ENCODE measurements at places on chromosomes 2 and 18. TPM values are rescaled to one million over a fixed set of nuclear protein-coding genes. Genes with fewer than 3 reads are reported as not detected.

Gene PAX8
- total RNA-seq, result 0.28 TPM

Gene SUPT7L
- 16.7 TPM for total RNA-seq

Gene PHLPP1
- total RNA-seq, result 3.6 TPM

GRCh38 chr2:65999103-65999502, 435.8 kb upstream of the MEIS1 start:
- no peaks in the 10 kb centered on the region for H3K27me3 ChIP-seq
- H3K27ac ChIP-seq, result no peak overlapping the region
- no peaks in the 10 kb centered on the region for H3K36me3 ChIP-seq
- DNase-seq, result no peak

Gene CCDC178
- total RNA-seq, result not detected

DNA sequence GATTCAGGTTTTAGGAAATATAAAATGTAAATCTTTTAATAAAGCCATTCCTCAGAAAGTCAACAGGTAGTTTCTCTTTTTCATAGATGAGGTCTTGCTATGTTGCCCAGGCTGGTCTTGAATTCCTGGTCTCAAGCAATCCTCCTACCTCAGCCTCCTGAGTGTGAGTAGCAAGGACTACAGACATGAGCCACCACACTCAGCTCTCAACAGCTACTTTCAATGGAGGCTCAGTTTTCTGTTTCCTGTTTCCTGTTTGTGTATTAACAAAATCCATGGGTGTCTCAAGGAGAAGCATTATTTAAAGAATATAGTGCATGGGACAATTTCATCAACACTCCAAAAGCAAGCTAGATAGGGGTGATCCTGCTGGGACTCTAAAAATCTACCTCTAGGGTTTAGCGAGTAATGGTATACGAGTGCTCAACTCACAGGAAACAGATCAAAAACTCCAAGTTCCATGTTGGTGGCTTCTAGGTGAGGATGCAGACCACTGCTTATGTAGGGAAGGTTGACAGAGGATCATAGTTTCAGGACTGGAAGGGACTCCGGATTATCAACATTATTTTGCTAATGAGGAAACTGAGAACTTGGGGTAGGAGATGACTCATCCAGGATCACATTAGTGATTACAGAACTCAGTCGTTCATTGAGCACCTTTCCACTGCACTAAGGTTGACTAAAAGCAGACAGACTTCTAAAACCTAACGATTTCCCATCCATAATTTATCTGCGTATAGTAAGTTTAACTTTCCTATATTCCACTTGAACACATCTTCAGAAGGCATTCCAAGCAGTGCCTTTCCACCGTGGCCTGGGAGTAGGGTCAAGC, 61.7 kb upstream of the WIPF1 start:
- H3K4me1 ChIP-seq, result peaks cover 6% of the 10 kb centered on the region
- H3K4me3 ChIP-seq, result no peak overlapping the region
- no peak overlapping the region for H3K27ac ChIP-seq
- no peak for DNase-seq
- no peaks in the 10 kb centered on the region for H3K27me3 ChIP-seq
- no peaks in the 10 kb centered on the region for H3K36me3 ChIP-seq

Gene KCNG2
- not detected for total RNA-seq

Gene PDE11A
- 0.56 TPM for total RNA-seq

Gene LIPG
- under 0.01 TPM for total RNA-seq

DNA sequence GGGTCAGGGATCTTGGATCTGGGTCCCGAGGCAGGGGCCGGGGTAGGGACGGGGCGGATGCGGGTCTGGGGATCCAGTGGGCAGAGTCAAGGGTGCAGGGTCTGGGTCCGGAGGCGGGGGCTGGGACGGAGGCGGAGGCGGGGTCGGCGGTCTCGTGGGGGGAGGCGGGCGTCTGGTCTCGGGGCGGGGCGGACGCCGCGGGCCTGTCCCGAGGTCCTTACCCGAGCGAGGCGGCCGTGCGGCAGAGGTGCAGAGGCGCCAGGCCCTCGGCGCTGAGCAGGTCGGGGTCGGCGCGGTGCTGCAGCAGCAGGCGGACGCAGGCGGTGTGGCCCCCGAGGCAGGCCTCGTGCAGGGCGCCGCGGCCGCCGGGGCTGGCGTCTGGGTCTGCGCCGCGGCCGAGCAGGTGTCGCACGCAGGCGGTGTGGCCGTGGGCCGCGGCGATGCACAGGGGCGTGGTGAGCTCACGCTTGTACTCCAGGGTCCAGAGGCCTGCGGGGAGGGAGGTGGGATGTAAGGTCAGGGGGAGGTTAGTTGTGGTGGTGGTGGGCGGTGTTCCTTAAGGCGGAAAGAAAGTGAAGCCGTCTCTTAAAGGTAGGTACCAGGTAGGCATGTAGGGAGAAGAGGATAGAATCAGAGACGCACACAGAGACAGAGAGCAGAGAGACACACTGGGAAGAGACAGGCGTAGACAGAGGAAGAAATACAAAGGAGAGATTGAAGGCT, 26.6 kb downstream of the ASB18 start:
- H3K4me3 ChIP-seq, result no peak overlapping the region
- H3K27me3 ChIP-seq, result peaks cover 37% of the 10 kb centered on the region
- no peaks in the 10 kb centered on the region for H3K36me3 ChIP-seq
- DNase-seq, result no peak
- H3K4me1 ChIP-seq, result peaks cover 13% of the 10 kb centered on the region

- H3K27ac ChIP-seq, result no peak overlapping the region
- DNase-seq, result no peak
- H3K36me3 ChIP-seq, result peaks cover 3% of the 10 kb centered on the region
- no peak overlapping the region for H3K4me3 ChIP-seq
- no peaks in the 10 kb centered on the region for H3K27me3 ChIP-seq
- no peaks in the 10 kb centered on the region for H3K4me1 ChIP-seq
Observed at GRCh38 chr2:180991820-180992219, 11.4 kb downstream of the UBE2E3 start.

- no peak overlapping the region for H3K27ac ChIP-seq
- H3K27me3 ChIP-seq, result no peaks in the 10 kb centered on the region
- H3K4me1 ChIP-seq, result no peaks in the 10 kb centered on the region
- no peaks in the 10 kb centered on the region for H3K36me3 ChIP-seq
- DNase-seq, result peak; percentile 16
- peak overlapping the region; percentile 68 for H3K4me3 ChIP-seq
Observed at GRCh38 chr2:167293172-167293781, 405.0 kb downstream of the XIRP2 start.

Gene SIX2
- not detected for total RNA-seq
